ENCODE measurements at places on chromosomes 2 and 18.
A peak's percentile ranks its signal among the peaks of the same experiment; 100 is the strongest.

DNA sequence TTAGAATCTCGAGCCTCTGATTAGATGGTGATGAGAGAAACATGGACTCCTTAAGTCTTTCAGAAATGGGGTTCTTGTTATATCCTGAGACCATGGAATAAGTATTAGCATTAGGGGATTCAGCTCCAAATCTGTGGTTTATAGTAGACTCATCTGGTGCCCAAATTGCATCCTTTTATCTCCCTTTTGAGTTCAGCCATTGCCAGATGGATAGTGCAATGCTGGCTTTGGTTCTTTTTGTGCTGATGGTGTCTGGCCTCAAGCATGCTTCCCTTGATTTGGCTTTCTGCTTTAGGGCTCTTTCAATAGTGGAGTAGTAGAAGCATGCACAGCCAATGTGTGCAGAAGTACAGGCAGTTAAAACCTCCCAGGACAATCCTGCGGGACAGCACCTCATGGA lies 306.4 kb downstream of the TSN start:
- no peak for DNase-seq

GRCh38 chr2:227504700-227505099 lies 32.7 kb downstream of the AGFG1 start:
- no peak for DNase-seq

- peak; percentile 83 for DNase-seq
These were observed 255.3 kb upstream of the AGAP1 start for GRCh38 chr2:235238537-235238936.

GRCh38 chr2:150133623-150134022 lies 353.8 kb downstream of the RND3 start:
- DNase-seq, result no peak

- DNase-seq, result no peak
These were observed 47.2 kb downstream of the C1QL2 start for GRCh38 chr2:119111115-119111975.

- DNase-seq, result peak; percentile 9
These were observed 261.6 kb upstream of the ZNF804A start for GRCh38 chr2:184336688-184337087.

GRCh38 chr2:30368258-30368657 lies 78.8 kb upstream of the LCLAT1 start:
- DNase-seq, result no peak

Measured in stromal cell of bone marrow (primary cell).